ENCODE measurements at places on chromosomes 12 and 14.

- no peak for DNase-seq
Observed at GRCh38 chr14:100278702-100279101, 27.5 kb downstream of the SLC25A29 start.

- no peak for DNase-seq
Observed at GRCh38 chr12:15320881-15321280, 1.4 kb upstream of the PTPRO start.

GRCh38 chr12:28231248-28231647 lies 41.0 kb downstream of the CCDC91 start:
- DNase-seq = no peak

DNA sequence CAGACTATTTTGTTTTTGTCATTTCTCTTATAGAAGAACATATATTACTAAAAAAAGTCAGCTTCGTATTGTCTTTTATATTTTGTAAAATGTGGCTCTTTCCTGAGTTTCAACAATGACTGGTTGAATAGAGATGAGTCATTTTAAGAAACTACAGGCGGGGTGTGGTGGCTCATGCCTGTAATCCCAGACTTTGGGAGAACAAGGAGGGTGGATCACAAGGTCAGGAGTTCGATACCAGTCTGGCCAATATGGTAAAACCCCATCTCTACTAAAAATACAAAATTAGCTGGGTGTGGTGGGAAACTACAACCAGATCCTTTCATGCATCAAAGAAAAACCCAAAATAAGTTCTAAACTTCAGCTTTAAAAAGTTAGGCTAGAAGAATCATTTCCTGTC lies 28.8 kb downstream of the HECTD4 start:
- DNase-seq = no peak

DNA sequence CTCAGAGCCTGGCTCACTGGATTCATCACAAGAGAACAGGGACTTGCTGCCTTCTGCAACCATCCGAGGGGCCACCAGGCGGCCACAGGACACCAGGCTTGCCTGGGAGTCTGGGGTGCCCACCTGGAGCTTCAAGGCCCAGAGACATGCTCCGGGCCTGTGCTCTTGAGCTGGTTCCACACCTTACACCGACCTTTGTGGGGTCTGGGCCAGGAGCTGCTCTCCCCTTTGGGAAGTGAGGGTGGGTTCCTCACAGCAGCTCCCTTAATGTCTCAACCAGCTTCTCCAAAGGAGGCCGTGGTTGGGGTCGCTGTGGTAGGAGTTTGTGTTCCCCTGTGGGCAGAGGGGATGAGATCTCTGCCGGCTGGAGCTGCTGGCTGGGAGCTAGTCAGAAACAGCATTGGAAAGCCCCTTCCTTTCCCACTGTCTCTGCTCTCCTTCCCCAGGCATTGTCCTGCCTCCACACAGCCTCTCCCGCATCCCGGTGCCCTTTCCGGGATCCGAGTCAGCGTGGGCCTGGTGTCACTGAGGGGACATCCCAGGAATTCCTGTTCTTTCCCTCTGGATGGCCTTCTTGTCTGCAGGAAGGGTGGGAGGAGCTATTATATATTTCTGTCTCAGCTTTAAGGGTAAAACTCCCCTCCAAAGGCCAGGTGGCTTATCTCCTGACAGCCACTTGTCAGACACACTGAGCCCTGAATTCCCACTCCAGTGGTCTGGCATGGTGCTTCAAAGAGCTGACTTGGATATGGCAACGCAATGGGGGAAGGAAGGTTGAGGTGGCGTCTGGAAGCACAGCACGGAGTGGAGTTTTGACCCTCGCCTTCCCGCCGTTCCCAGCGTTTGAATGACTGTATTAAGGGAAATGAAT lies 5.1 kb upstream of the PAPLN start:
- DNase-seq = no peak

DNA sequence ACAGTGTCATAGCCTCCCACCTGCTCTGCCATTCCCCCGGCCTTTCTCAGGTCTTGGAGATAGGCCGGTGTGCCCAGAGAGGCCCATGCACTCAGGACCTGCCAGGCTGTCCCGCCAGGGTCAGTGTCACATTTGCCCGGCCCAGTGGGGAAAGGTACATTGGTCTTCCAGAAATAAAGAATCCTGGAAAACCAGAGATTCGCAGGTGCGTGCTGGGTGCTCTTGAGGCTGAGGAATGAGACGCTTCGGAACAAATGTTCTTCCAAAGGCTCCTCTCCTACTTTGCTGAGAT lies 205.8 kb upstream of the RTL1 start:
- DNase-seq = no peak

- no peak for DNase-seq
Observed at GRCh38 chr12:104846056-104846767, 111.9 kb downstream of the SLC41A2 start.

DNA sequence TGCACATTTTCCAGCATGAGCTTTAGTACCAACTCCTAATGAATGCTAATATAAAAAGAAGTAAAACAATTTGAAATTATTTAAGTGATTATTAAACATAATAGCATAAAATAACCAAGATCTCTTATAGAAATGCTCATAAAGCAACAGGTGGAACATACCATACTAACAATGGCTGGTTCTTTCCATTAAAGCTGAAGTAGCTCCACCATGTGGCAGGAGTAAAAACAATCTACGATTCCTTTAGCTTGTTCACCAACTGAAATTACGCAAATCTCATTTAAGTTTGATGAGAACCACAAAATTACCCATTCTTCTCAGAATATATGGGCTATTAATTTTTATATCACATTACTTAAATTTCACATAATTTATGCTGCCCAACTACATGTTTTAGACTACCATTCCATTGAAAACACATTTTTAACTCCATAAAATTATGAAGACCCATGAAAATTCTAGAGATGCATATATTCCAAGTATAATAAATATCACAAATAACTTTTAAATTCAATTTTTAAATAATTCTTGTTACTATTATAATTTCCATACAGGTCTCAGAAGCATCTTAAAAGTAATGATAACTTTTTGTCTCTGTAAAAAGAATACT lies 213.6 kb downstream of the DAD1 start:
- DNase-seq = no peak

DNA sequence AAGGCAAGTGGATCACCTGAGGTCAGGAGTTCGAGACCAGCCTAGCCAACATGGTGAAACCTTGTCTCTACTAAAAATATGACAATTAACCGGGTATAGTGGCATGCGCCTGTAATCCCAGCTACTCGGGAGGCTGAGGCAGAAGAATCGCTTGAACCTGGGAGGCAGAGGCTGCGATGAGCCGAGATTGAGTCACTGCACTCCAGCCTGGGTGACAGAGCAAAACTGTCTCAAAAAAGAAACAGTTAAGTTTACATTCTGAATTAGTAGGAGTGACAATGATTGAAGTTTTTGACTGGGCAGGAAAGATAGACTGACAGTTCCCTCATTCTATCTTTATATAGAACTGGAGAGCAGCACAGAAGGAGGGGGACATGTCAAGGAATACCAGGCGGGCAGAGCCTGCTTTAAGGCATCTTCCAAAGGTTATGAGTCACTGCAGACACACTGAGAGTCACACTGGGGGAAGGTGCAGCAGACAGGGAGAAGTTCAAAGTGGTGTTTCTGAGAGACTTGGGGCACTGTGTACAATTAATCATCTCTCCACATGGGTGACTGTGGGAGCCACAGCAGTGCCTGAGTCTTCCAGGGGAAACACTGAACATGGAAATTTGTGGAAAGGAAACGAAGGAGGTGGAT lies 42.8 kb upstream of the RNASE3 start:
- DNase-seq = no peak

GRCh38 chr12:123690191-123690840 lies 19.4 kb downstream of the TCTN2 start:
- DNase-seq = no peak

- DNase-seq = no peak
Observed at GRCh38 chr12:15982471-15982870, 71.3 kb downstream of the DERA start.

DNA sequence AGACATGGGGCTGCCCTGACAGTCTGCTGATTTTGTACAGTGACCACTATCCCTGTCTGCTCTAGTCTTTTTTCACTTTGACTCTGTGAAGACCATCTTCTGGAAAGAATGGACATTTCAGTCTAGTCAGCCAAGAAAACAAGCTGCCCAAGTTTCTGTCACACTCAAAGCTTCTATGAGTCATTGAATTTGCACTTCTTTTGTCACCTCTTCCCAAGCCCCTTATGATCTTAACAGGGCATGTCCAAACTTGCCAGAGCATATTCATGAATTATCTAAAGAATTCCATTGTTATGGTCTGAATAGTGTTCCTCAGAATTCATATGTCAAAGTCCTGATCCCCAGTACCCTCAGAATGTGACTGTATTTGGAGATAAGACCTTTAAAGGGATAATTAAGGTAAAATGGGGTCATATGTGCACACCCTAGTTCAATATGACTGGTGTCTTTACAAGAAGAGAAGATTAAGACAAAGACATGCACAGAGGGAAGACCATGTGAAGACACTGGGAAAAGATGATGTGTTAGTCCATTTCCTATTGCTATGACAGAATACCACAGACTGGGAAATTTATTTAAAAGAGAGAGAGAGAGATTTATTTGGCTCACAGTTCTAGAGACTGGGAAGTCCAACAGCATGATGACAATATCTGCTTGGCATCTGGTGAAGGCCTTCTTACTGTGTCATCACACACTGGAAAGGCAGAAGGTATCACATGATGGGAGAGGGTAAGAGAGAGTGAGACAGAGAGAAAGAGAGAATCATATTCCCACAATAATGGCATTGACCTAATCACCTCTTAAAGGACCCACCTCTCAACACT lies 242.6 kb downstream of the BTG1 start:
- no peak for DNase-seq

DNA sequence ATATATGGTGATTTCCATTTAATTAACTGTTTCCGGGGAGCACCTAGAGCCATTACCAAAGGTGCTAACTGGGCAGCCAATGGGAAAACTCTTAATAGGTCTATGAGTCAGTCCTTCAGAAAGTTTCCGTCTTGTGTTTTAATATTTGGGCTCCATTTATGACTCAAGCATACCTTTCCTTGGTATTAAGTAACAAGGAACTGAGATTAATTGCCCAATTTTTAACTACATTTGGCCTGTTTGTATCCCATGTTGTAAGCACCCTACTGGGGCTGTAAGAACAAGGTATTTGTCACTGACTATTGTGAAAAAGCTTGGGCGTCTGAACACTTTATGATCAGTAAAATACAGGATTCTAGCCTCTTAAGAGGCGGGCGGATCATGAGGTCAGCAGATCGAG lies 62.8 kb upstream of the FOXN3 start:
- DNase-seq = no peak

GRCh38 chr14:103318750-103319419 lies 15.2 kb upstream of the EIF5 start:
- DNase-seq = no peak

DNA sequence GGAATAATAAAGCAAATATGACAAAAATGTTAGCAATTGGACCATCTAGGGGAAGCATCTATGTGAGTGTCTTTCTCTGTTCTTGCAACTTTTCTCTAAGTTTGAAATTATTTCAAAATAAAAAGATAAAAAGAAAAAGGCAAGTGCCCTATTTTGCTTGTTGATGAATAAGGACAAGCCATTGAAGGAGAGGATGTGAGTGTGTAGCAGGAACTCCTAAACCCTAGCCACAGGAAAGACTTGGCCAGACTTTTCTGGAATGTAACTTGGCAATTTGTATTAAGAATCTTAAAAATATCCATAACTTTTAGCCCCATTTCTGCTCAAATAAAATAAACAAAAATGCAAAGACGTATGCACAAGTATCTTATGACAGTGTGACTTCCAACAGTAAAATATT lies 279.4 kb downstream of the CACNA1C start:
- DNase-seq = no peak

DNA sequence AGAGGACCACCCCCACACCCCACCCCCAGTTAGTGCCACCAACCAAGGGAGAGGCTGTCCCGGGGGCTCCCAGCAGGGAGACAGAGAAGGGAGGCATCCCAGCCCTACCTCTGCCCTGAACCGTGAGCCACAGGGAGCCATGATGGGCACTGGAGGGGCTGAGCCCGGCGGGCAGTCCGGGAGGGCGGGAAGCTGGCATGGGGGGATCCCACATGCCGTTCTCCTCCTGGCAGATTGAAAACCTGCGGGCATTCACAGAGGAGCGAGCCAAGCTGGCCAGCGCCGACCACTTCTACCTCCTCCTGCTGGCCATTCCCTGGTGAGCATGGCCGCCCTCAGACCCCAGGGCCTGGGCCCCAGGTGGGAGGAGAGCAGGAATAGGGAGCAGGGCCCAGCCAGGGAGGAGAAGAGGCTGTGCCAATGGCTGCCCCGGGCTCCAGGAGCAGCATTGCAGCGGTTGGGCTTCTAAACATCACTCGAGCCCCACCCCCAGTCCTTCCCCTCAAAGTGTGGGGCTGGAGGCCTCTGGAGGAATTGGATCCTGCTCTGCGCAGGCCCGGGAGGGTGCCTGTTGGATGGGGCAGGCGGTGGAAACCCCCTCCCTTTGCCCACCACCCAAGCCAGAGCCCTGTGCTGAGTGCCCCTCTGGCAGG lies 14.5 kb upstream of the ADSS1 start:
- DNase-seq = no peak

DNA sequence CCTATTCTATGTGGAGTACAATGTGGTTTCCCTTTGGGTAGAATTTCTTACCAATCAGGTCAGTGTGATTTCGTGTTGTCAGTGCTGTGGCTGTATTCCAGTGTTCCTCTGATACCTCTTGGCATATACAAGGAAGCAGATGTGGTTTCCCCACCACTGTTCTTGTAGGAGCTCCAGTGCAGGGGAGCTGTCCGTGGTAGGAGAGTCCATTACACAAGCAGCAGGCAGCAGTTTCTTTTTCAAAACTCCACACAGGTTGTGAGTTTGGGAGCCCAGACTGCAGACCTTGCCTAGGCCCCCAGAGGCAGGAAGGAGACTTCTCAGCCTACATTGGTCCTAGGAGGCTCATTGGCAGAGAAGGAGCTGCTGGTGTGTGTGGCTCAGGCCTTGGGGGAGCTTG lies 452.8 kb downstream of the AACS start:
- DNase-seq = no peak

- DNase-seq = no peak
Observed at GRCh38 chr14:99459481-99460100, 21.1 kb downstream of the SETD3 start.

DNA sequence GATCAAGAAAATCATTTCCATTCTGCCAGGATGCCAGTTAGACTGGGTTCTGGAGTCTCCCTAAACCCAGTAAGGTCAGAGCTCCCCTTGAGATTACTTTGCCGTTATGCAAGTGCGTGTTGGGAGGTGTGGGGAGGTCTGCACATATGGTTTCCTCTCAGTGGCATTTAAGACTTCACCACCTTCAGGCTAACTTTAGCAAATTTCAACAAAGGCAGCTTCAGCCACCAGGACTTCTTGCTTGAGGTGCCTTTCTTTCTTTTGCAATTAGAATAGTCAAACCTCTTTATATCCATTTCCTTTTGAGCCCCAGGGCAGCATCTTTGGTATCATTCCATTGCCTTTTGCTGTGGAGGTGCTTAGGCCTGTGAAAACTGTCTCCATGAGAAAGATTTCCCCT lies 117.2 kb upstream of the CCND2 start:
- no peak for DNase-seq

Measured in central memory CD8-positive, alpha-beta T cell (primary cell).